ENCODE measurements at places on chromosomes 16 and 17.

DNA sequence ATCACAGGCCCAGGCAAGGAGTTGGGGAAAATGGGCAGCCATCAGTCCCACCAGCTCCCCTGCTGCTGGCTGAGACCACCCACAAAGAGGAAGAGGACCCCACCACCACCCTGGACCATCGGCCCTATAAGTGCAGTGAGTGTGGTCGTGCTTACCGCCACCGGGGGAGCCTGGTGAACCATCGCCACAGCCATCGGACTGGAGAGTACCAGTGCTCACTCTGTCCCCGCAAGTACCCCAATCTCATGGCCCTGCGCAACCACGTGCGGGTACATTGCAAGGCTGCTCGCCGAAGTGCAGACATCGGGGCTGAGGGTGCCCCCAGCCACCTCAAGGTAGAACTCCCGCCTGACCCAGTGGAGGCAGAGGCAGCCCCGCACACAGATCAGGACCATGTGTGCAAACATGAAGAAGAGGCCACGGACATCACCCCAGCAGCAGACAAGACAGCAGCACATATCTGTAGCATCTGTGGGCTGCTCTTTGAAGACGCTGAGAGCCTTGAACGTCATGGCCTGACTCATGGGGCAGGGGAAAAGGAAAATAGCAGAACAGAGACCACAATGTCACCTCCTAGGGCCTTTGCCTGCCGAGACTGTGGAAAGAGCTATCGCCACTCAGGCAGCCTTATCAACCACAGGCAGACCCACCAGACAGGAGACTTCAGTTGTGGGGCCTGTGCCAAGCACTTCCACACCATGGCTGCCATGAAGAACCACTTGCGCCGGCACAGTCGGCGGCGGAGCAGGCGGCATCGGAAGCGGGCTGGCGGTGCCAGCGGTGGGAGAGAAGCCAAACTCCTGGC lies 3.6 kb downstream of the ZNF646 start:
- DNase-seq = no peak

DNA sequence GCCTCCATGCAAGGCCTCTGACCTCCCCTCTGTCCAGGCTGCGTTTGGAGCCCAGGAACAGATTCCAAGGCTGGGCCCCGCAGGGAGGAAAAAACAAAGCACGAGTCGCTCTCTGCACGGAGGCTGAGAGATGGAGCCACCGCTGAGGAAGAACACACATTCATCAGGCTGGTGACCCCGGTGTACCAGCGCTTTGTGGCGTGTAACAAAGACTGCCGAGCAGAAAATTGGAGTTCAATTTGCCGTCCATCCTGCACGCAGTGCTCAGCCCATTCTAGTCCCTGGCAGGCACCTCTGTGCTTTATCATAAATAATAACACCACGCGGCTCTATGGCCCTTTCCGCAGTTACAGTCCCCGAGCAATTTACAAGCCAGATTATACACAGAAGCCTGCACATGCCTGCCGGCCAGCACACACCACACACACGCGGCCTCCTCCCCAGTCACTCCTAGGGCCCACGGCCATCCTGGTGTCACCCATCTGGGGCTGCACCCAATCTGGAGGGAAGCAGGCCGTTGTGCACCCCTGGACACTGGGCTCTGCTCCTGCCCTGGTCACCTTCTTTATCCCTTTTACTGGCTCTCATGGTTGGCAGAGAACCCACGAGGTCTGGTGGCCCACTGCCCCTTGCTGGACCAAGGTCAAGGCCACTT lies 124.4 kb downstream of the SDK2 start:
- no peak for DNase-seq

DNA sequence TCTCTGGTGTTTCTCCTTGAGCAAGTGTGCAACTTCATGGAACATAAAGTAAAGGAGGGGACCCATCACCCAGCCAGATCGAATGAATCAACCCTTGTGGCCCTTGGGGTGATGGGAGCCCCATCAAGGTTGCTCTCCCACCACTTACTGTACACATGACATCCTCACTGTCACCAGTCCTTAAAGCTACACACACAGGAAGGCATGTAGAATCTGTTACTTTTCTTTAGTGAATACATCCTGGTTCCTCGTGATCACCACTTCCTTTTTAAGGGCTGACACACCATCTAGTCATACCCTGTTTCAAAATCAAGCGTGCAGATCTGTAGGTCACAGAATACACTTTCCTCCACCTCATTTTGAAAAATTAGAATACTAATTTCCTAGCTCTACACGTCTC lies 22.6 kb upstream of the MPHOSPH6 start:
- DNase-seq = no peak

- no peak for DNase-seq
These were observed 8.1 kb upstream of the PPP1R27 start for GRCh38 chr17:81842725-81843504.

DNA sequence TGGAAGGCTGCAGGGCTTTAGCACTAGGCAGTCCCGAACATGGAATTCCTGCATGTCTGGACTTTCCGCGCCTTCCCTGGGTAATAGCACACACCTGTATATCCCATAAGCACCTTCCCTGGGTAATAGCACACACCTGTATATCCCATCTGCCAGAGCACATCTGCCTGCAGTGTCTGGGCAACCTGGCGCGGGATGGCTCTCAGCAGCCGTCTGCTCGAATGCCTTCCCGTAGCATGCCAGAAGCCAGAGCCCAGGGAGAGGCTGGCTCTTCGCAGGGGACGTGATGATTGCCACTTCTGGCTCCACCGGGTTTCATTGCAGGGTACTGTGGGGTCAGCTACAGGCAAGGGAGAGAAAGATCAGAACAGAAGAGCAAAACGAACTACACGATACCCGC lies 21.3 kb downstream of the MBTPS1 start:
- DNase-seq = no peak

- DNase-seq = peak; percentile 92
These were observed 4.5 kb downstream of the TMEM100 start for GRCh38 chr17:55717898-55718735.

- DNase-seq = no peak
These were observed 87.6 kb downstream of the RAB11FIP4 start for GRCh38 chr17:31479062-31479408.

- no peak for DNase-seq
These were observed 10.0 kb downstream of the ALDH3A1 start for GRCh38 chr17:19738073-19738449.

- peak; percentile 70 for DNase-seq
These were observed 100.8 kb downstream of the ABCC12 start for GRCh38 chr16:48054881-48055601.

GRCh38 chr17:66762276-66762675 lies 72.6 kb upstream of the CACNG5 start:
- DNase-seq = no peak

DNA sequence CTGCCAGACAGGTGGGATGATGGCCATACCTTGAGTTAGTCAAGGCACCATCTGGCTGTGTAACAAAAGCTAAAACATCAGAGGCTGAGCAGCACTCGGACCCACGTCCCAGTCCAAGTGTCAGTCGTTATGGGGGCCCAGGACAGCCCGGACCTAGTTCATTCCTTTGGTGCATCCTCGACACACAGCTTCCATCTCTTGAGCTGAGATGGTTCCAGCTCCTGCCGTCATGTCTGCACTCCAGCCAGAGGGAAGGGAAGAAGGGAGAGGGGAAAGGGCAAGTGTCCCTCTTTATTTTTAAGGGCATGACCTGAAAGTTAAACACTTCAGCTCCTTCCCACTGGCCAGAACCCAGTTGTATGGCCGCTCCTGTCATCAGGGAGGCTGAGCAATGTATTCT lies 218.0 kb downstream of the SEC14L1 start:
- peak; percentile 46 for DNase-seq

GRCh38 chr16:82464187-82464586 lies 162.6 kb upstream of the CDH13 start:
- DNase-seq = no peak

GRCh38 chr17:19830061-19830460 lies 37.7 kb downstream of the ULK2 start:
- no peak for DNase-seq

DNA sequence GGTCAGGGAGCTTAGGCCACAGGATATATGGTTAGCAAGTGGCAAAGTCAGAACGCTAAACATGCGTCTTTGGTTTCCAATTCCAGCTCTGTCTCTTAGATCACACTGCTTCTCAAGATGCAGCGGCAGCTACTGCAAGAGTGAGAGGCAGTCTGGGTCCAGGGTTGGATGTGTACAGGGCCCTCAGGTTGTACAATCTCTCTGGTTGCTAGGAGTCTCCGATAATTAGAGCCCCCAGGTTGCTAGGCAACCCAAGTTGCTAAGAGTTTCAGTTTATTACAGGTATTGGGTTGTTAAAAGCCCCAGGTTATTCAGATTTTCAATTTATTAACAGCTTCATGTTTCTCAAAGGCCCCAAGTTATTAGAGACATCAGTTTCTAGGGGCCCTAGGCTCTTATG lies 15.5 kb upstream of the SPACA3 start:
- DNase-seq = no peak

GRCh38 chr17:15490634-15491261 lies 23.3 kb upstream of the CDRT4 start:
- DNase-seq = peak; percentile 75

- DNase-seq = no peak
These were observed 6.8 kb upstream of the CYB5B start for GRCh38 chr16:69417520-69418199.

- DNase-seq = no peak
These were observed 1.5 kb downstream of the ADGRG3 start for GRCh38 chr16:57669476-57670162.

DNA sequence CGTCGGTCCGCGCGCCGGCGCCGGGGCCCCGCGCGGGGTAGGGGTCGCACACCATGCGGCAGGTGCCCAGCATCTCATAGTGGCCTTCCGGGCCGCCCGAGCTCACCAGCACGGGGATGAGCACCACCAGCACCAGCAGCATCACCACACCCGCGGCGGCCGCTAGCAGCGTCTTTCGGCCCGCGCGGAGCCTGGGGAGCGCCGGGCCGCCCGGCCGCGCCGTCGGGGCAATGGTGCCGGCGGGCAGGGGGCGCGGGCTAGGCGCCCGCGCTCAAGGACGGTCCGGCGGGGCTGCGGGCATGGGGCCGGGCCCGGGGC lies 237 bp downstream of the C1QL1 start:
- DNase-seq = no peak

GRCh38 chr17:6474906-6475305 lies 30.7 kb downstream of the PIMREG start:
- no peak for DNase-seq

DNA sequence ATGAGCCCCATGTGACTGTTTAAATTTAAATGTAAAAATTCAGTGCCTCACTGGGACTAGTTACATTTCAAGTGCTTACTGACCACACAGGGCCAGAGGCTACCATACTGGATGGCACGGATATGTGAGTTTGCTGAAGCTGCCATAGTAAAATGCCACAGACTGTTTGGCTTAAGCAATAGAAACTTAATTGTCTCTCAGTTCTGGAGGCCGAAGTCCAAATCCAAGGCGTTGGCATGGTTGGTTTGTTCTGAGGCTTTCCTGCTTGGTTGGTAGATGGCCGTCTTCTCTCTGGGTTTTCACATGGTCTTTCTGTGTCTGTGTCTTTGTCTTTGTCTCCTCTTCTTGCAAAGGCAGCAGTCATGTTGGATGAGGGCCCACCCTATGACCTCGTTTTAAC lies 878.9 kb upstream of the RBFOX1 start:
- no peak for DNase-seq

- DNase-seq = no peak
These were observed 18.9 kb upstream of the ELAC2 start for GRCh38 chr17:13036751-13037150.

DNA sequence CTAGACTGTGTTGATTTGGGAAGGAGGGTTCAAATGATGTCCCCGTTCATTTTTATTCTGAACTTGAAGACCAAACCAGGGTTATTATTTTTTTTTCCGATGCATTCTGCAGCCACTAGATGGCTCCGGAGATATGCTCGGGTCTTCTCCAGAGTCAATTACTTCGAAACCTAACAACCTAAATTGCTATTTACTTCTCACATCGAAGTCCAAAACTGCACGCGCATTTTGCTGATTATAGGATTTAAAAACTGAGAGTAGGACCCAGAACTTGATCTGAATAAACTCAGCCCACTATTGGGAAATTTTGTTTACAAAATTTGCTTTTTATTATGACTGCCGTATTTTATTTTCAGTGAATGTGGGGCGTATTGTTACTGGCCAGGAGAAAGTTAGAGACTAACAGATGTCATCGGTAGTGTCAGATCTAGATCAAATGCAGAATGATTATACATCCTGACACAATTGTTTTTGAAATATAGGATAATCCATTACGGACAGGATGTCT lies 263.8 kb downstream of the HS3ST3A1 start:
- no peak for DNase-seq

GRCh38 chr16:11586856-11587642 lies at the start of gene LITAF:
Gene LITAF (minus strand): TSS chr16:11586919. CDS start chr16:11556730, 30,189 bp downstream.
- peak; percentile 83 for DNase-seq
